ENCODE measurements at places on chromosomes 5 and 9. TPM values are rescaled to one million over a fixed set of nuclear protein-coding genes. Genes with fewer than 3 reads are reported as not detected.

The RETREG1 gene
- total RNA-seq = 0.27 TPM

The PCDHGB2 gene
- total RNA-seq = 1.3 TPM

The RALGDS gene
- 32.0 TPM for total RNA-seq

The NDUFAF2 gene
- total RNA-seq = 30.7 TPM

The PRRC2B gene
- total RNA-seq = 139 TPM

The CEL gene
- total RNA-seq = 0.14 TPM

The CKMT2 gene
- not detected for total RNA-seq

The NXNL2 gene
- not detected for total RNA-seq

The FLT4 gene
- 1.9 TPM for total RNA-seq

The GPR151 gene
- not detected for total RNA-seq

The KIF27 gene
- total RNA-seq = 4.4 TPM

The ALDH1A1 gene
- 57.0 TPM for total RNA-seq

The SLC34A1 gene
- not detected for total RNA-seq

The LCN15 gene
- not detected for total RNA-seq

The ABLIM3 gene
- total RNA-seq = 47.9 TPM

The CNTFR gene
- not detected for total RNA-seq

The SOX30 gene
- not detected for total RNA-seq

The DMRT2 gene
- not detected for total RNA-seq

The PCDHA3 gene
- total RNA-seq = 0.14 TPM

The PCDHAC1 gene
- under 0.01 TPM for total RNA-seq

The ECM2 gene
- 0.07 TPM for total RNA-seq

The CCDC112 gene
- total RNA-seq = 18.6 TPM

The SLCO6A1 gene
- total RNA-seq = not detected

The PCDHA4 gene
- total RNA-seq = 0.22 TPM

The DBH gene
- total RNA-seq = not detected

The C9orf50 gene
- total RNA-seq = not detected

The PGM5 gene
- 0.93 TPM for total RNA-seq

The ERP44 gene
- total RNA-seq = 24.6 TPM

The OR1J2 gene
- total RNA-seq = not detected

The CYLC2 gene
- total RNA-seq = not detected

The ADAMTS13 gene
- 0.57 TPM for total RNA-seq

The ABL1 gene
- total RNA-seq = 84.0 TPM

The COL15A1 gene
- total RNA-seq = not detected

The CHMP5 gene
- total RNA-seq = 77.4 TPM

The PCDHB11 gene
- total RNA-seq = 0.27 TPM

The PCDHGA6 gene
- total RNA-seq = 2.1 TPM

The ANKRD33B gene
- total RNA-seq = 6.0 TPM

The ADAMTSL2 gene
- total RNA-seq = not detected

The NDUFA8 gene
- total RNA-seq = 35.4 TPM

The ARID3C gene
- total RNA-seq = 0.07 TPM

The CDX1 gene
- total RNA-seq = not detected

All from thoracic aorta endothelial cell (primary cell).